ENCODE measurements at places on chromosomes 13 and 19. TPM values are rescaled to one million over a fixed set of nuclear protein-coding genes. Genes with fewer than 3 reads are reported as not detected.

ARL11 gene
- 0.03 TPM for polyA plus RNA-seq

HIPK4 gene
- polyA plus RNA-seq: 0.07 TPM

C1QTNF9 gene
- not detected for polyA plus RNA-seq

CILP2 gene
- 0.12 TPM for polyA plus RNA-seq

DNA sequence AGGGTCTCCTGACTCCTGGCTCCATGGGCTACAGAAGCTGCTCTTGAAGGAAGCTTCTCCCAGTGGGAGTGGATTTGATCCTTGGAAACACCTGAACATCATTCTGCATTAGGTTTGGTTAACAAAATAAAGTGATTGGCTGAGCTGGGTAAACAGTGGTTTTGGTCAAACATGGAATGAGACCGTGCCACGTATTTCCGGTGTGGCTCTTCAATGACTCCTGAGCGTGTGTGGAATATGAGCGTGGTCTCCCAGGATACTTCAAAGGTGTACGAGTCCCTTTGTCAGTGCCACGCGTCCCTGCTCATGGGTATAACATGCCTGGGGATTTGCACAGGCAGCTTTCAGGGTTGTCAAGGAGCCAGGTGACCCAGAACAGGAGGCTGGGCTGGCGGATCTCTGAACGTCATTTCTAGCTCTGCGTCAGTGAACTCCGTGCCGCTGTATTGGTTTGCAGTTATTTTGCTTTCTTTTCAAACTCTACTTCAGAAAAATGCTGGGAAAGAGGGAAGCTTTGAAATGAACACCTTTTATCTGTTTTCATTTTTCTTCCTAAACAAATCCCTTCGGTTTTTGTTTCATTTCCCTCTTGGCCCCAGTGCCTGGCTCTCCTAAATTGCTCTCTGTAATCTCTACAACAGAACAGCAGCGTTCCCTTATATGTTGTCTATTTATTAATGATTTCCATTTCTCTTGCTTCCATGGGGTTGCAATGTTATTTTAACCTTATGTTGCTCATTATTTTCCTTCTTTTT is 26.3 kb upstream of the GJB6 start:
- peak; percentile 37 for DNase-seq

DNA sequence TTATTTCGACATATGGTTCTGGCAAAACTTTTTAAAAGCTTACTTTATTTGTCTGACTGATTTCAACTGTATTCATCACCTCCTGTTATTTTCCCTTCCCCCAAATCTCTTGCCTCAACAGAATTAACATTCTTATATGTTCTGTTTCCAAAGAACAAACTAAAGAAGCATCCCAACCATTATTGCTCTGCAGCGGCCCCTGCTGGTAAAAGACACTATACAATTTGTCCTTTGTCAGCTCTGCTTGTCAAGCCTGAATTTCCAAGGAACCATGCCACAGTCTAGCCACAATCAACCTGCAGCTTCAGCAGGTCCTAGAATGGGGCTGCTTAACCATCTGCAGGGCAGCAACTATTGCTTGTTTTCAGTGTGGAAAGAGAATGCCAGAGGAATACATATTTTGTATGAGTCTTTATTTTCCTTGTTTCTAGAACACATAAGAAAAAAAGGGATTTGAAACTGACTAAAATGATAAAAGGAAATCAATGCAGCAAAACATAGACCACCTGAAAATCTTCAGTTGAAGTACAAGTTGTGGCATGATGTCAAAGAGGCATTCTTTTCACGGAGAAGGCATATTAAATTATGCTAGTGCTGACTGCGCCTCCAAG is 845.3 kb downstream of the DIAPH3 start:
- peak; percentile 26 for DNase-seq

DNA sequence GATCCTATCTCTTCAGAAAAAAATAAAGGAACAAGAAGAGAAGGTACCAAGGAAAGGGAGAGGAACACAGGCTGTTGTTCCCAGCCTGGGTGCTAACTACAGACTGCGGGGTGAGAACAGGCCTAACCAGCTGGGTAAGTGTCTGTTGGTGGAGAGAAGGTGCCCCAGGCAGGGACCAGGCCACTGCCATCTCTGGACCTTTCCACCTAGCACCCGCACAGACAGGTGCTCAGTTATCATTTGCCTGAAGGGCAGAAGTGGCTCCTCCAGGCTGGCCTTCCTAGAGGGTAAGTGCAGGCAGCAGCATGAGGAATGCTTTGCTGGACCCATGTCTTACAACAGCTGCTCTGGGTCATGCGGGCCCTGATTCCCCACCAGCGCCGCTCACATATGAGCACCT is 10.1 kb downstream of the DNMT1 start:
- DNase-seq: peak; percentile 15

GRCh38 chr13:41590643-41591042 is 133.3 kb downstream of the RGCC start:
- peak; percentile 84 for DNase-seq

DNA sequence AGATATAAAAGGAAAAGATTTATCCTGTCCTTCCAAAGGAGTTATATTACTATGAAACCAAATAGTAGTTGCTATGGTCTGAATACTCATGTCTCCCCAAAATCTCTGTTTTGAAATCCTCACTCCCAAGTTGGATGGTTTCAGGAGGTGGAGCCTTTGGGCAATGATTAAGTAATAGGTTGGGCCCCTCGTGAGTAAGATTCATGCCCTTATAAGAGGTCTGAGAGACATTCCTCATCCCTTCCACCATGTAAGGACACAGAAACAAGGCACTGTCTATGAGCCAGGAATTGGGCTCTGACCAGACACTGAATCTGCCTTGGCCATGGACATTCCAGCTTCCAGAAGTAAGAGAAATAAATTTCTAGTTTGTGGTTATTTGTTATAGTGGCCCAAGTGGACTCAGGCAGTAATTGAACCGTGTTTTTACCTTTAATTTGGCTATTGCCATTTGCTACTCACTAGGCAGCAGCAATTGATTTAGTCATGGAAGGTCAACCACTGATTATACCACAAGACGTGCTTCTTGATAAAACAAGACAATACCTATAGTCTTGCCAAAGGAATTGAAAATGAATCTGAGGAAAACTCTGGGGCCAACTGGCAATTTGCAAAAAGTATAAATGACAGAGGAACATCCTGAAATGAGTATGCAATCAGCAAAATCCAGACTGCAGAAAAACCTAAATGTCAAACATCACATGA is 717.4 kb upstream of the SPRY2 start:
- peak; percentile 66 for DNase-seq

DNA sequence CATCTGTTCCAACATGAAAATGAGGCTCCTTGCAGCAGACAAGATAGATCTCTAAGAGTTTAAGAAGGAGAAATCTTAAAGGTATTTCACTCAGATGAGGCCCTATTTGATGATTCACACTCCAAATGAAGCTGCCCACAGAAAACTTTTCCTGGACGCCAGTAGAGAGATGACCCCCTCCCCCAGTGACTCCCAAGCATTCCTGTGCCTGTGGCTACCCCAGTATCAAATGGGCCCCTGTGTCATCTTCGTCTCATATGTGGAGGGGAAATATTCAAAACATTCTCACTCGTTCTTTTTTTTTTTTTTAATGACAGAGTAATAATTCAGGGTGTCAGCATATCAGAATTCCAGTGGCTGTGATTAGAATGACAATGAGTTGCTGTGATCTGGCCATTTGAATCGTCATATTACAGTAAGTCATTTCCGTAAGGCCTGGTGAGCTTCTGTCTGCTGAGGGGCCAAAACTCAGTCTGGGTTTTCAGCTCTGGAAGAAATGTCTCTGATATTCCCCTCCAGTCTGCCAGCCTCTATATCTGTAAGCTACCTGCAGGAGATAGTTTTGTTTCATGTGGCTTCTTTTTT is 194.7 kb downstream of the URI1 start:
- no peak for DNase-seq

DNA sequence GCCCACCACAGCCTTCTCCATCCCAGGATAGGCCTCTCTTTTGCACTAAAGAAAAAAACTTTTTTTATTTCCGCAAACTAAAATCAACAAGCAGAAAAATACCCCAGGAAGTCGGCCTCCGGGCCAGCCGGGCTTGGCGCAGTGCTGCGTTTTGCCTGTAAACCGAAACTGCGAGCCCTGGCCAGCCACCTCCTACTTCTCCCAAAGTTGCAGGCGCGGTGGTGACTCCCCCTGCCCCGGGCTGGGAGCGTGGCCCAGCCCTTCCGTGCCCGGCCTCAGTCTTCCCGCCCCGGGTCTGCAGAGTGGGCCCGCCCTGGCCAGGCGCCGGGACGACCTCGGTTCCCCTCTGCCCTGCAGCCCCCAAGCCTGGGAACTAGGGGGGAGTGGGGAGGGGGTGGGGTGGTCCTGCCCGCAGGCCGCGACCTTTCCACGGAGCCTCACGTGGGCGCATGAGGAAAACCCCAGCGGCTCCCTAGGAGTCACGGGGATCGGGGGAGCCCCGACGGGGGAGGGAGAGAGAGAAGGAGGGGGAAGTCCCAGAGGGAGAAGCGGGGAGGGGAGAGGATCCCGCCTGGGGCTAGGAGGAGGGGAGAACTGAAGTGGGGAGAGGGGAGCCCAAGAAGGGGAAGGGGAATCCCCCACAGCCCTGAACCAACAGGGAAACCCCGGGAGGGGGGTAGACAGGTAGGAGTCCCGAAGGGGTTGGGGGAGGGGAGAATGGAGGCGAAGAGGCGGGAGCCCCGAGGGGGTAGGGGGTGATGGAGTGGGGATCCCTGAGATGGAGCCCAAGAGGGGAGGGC is 3.0 kb downstream of the GADD45B start:
- peak; percentile 69 for DNase-seq

GRCh38 chr13:73960474-73960873 is 173.7 kb downstream of the KLF12 start:
- no peak for DNase-seq

DNA sequence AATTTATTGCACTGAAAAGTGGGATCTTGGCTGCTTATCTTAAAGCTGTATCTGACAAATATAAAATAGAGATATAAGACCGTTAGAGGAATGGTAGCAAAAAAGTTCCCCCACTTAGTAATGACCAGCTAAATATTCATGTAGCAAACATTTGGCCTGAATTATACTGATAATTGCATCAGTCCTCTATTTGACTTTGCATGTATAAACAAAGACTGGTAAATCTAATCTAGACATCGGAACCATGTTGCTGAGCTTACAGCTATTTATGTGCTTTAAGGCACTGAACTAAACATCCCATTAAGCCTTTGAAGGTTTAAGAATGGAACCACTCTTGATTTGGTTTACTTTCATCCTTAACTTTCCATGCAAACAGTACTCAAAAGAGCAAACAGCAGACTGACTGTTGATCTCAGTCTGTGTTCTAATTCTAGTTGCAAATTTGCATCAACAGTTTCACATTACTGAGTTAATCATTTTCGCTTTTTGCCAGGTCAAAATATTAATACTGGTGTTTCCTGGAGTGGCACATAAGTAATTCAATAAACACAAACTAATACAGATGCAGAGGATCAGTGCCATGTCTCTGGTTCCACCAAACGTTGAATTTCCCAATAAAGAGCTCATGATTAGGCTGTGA is 203.5 kb upstream of the HTR2A start:
- no peak for DNase-seq

Data from mammary epithelial cell (primary cell).